ENCODE measurements at places on chromosomes 4 and X.

DNA sequence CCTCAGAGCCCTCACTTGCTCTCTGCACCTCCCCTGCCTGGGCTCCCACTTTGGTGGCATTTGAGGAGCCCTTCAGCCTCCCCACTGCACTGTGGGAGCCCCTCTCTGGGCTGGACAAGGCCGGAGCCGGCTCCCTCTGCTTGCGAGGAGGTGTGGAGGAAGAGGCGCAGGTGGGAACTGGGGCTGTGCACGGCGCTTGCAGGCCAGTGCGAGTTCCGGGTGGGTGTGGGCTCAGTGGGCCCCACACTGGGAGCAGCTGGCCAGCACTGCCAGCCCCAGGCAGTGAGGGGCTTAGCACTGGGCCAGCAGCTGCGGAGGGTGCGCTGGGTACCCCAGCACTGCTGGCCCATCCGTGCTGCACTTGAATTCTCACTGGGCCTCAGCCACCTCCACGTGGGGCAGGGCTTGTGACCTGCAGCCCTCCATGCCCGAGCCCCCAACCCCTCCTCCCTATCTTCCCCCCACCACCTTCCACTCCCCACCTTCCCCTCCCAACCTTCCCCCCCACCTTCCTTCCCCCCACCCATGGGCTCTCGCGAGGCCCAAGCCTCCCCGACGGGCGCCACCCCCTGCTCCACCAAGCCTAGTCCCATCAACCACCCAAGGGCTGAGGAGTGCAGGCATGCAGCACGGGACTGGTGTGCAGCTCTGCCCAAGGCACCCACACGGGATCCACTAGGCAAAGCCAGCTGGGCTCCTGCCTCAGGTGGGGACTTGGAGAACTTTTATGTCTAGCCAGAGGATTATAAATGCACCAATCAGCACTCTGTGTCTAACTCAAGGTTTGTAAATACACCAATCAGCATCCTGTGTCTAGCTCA, 113.5 kb upstream of the BEND4 start:
- no peak for DNase-seq

GRCh38 chr4:138894709-138895108, 120.9 kb upstream of the NOCT start:
- no peak for DNase-seq

- DNase-seq = no peak
Measured at GRCh38 chr4:163772238-163772637, 277.7 kb downstream of the TMA16 start.

DNA sequence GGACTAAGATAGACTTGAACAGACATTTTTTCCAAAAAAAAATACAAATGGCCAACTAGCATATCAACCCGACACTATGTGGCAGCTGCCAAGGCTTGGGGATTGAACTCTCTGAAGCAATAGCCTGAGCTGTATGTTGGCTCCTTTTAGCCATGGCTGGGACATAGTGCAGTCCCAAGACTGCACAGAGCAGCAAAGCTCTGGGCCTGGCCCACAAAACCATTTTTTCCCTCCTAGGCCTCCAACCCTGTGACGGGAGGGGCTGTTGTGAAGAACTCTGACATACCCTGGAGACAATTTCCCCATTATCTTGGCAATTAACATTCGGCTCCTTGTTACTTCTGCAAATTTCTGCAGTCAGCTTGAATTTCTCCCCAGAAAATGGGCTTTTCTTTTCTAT, 50.1 kb downstream of the CISD2 start:
- DNase-seq = no peak

- no peak for DNase-seq
Measured at GRCh38 chr4:169761846-169762245, 4.1 kb upstream of the HPF1 start.

- no peak for DNase-seq
Measured at GRCh38 chr4:15883610-15884243, 54.8 kb downstream of the FGFBP1 start.

DNA sequence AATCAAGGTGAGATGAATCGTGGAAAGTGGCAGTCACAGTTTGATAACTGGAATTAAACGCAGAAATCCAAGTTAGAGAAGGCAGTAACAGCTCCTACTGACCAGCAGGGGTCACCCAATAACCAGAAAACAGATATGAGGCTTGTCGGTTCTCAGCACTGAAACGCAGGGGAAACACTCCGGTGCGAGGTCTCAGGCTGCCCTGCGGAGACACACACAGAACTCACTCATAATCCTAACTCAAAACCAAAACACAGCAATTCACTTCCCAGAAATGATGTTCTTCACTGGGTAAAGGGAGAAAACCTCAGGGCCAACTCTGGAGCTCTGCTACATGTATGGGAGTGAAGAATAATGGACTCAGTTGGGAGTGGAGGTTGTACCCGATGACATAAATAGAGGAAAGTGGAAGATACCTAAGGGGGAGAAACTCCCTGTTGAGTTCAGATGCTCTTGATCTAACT, 384.4 kb downstream of the RAPGEF2 start:
- peak; percentile 80 for DNase-seq

GRCh38 chr4:6826781-6827508, 44.4 kb downstream of the KIAA0232 start:
- DNase-seq = no peak

- peak; percentile 58 for DNase-seq
Measured at GRCh38 chr4:150664935-150665334, 83.0 kb downstream of the MAB21L2 start.

DNA sequence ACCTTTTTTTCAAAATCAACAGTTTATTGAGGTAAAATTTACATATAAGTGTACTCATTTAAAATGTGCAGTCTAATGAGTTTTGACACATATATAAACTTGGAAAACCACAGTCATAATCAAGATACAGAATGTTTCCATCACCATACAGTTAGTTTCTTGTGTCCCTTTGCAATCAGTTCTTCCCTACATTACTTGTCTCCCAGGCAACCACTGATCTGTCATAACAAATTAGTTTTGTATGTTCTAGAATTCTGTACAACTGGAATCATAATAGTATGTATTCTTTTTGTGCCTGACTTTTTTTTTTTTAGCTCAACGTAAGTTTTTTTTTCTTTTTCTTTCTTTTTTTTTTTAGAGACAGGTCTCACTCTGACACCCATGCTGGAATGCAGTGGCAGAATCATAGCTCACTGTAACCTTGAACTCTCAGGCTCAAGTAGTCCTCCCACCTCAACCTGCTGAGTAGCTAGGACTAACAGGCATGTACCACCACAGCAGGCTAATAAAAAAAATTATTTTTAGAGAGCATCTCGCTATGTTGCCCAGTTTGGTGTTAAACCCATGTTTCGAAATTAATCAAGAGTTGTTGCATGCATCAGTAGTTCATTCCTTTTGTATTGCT, 26.9 kb downstream of the ARFIP1 start:
- DNase-seq = no peak

GRCh38 chr4:3527914-3528876, 4.0 kb downstream of the LRPAP1 start:
- no peak for DNase-seq

GRCh38 chr4:24867766-24868296, 45.0 kb downstream of the CCDC149 start:
- no peak for DNase-seq

DNA sequence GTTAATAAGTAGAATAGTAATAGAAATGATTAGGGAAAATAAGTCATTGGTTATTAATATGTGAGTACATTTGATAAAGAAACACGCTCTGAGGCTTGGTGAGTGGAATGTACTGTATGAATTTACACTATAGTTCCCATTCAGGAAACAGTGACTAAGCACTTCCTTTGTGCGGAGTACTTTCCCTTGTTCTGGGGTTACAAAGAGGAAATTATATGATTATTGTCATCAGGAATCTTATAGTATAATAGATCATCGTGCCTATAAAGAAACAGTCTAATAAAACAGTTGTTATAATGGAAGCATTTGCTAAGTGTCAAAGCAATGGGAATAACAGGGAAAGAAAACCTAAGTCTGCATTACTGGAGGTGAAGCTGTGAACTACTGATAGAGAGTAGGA, 138.0 kb downstream of the RPA4 start:
- no peak for DNase-seq

DNA sequence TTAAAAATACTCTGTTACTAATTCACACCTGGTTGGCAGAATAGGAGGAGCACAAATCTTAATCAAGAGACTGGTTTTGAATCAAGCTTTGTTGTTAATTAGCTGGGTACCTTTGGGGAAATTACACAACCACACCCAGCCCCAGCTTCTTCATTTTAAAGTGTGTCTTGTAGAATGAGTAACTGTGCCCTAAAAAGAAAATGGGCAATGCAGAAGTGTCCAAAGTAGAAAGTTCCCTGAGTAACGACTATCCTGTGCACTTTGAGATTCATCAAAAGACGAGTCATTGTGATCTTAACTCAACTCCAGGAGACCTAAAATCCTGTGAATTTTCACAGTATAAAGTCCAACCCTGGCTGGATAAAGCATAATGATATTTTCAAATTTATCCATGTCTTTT, 792.3 kb upstream of the HS3ST1 start:
- DNase-seq = no peak

GRCh38 chrX:75038925-75039324, 113.7 kb upstream of the NEXMIF start:
- DNase-seq = no peak

- DNase-seq = no peak
Measured at GRCh38 chrX:2696698-2697215, 5.7 kb downstream of the CD99 start.

- DNase-seq = no peak
Measured at GRCh38 chrX:124212622-124213021, 119.8 kb upstream of the TEX13D start.

DNA sequence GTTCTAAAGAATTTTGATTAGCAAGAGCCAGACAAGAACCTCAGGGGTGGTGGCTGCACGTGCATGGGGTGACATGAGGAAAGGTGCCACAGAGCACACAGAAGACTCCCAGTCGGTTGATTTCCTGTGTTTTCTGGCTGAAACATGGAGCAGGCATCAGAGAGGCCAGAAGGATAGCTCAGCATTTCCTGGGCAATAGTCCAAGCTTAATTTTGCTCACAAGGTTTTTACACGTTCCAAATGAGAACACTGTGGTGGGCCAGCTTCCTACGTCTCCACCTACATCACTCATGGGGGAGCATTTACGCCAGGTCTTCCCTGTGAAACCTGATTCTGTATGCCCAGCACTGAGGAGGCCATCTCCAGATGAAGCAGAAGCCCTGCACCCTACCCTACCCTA, 212.5 kb upstream of the CLNK start:
- DNase-seq = no peak

- DNase-seq = no peak
Measured at GRCh38 chrX:48511560-48511959, 2.8 kb downstream of the PORCN start.

DNA sequence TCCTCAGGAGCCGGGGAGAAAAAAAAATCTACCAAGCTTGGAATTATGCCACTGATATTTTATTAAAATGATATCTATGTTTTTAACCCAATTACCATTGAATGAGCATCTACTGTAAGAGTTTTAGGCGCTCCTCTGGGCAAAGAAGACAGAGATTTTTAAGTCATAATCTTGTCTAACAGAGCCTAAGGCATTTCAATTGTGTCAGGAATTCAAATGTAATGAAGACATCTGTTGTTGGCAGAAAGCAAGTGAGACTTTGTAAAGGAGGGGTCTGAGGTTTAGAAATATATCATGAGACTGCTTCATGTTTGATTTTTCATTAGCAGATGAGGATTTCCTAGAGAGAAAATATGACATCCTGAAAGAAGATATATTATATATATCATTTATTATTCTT, 1158.1 kb downstream of the FSTL5 start:
- no peak for DNase-seq

DNA sequence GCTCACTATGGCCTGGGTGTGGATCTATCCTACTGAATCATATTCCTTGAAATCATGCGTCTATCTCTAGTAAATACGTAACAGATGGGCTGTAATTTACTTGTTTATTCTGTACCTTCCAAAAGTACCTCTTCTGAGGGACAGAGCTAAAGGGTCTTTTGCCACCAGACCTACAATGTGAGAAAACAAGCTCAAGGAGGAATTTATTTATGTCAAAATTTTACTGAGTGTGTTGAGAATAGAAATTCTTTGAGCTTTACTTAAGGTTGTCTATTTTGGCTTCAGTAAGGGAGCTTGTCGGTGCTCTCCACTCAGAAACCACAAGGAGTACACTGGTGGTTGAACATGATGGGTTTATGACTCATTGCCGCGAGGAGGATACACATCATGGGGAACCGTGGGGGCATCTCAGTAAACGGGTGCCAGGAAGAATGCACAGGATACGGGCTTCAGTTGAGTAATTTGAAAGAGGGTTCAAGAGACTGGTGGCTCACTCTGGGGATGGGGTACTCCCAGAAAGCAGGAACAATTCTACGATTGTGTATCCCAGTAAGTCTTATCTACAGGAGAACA, 3.0 kb downstream of the ANK2 start:
- peak; percentile 77 for DNase-seq

GRCh38 chr4:109608879-109609278, 48.8 kb downstream of the MCUB start:
- no peak for DNase-seq

DNA sequence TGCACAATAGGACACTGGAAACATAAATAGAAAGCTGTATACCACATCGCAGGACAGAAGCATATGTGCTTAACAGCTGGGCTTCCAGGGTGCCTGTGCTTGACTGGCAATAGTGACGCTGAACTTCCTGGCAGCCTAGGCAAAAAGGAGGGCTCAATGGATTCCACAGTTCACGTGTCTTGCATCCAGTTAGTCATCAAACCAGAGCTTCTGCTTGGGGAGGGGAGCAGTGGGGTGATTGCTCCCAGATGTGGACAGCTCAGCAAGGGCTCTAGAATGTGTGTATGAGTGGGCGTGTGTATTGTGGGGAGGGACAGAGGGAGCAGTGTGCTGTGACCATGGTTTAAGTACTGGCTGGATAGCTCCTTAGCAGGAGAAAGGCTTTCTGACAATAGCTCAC, 2.3 kb downstream of the PRRG3 start:
- no peak for DNase-seq

GRCh38 chr4:120418146-120418545, 351.5 kb upstream of the MAD2L1 start:
- DNase-seq = no peak

- DNase-seq = peak; percentile 64
Measured at GRCh38 chr4:152479428-152480026, 56.4 kb downstream of the FBXW7 start.

DNA sequence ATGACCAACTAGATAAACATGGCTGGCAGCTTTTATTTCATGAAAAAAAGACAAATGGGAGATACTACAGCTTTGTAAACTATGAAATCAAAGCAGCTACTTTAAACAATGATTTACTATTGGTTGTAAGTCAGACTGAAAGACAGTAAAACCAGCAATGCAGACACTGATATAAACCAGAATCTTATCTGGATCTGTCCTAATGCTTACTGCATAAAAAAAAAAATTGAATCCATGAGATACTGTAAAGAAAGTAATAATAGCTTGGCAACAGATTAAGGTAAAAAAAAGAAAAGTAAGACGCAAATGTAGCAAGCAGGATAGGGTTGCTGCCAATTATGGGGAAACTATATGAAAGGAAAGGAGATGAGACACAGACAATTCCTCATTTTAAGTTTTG, 7.3 kb downstream of the LCORL start:
- no peak for DNase-seq

DNA sequence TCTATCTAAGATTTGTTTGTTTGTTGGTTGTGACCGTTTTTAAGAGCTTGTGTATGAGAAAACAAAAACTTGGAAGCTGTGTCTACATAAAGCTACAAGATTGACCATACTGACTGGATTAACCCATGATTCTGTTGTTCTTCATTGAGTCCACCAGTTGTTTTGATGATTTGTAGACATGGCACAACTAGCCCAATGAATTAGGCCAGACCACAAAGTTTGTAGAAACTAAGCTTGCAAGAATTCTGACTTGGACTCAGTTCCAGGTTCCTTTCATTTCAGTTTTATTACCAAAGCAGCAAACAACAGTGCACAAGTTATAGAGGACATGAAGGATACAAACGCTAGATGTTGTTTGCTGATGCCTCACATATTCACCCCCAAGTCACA, 119.3 kb downstream of the RASGEF1B start:
- DNase-seq = no peak
